ENCODE measurements at places on chromosomes 6 and 20. TPM values are rescaled to one million over a fixed set of nuclear protein-coding genes. Genes with fewer than 3 reads are reported as not detected.

SLC17A2 gene
- total RNA-seq = not detected

PAX1 gene
- total RNA-seq = not detected

GRCh38 chr6:166460473-166461437, 78.0 kb upstream of the MPC1 start:
- no peak for DNase-seq

DNA sequence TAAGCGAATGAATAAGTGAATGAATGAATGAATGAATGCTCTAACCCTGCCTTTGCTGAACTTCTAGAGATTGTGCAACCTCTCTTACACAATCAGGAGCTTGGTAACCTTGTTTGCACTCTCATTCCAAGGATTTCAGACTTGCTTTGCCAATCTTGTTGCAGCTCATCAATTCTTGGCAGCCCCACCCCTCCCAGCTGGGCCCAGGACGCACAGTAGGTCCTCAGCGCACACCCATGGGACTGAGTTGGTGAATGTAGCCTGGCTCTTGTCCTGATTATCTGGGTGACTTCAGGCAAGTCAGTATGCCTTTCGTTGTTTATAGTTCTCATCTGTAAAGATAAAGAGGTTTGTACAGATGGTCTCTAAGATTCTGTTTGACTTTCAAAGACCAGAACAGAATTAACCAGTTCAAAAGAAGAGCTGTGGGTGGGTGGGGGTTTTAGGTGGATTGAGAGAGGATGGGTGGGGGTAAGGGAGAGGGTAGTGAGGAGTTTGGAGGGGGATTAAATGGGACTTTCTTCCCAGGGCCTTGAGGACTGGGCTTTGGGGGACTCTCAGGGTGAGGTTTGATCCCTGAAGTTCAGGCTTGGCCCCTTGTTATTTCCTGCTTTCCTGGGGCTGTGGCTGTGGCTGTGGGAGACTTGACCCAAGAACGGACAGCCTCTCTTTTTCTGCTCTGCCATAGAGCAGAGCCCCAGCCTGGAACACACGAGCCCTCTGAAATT, 33.2 kb downstream of the VEGFA start:
- no peak for DNase-seq

DNA sequence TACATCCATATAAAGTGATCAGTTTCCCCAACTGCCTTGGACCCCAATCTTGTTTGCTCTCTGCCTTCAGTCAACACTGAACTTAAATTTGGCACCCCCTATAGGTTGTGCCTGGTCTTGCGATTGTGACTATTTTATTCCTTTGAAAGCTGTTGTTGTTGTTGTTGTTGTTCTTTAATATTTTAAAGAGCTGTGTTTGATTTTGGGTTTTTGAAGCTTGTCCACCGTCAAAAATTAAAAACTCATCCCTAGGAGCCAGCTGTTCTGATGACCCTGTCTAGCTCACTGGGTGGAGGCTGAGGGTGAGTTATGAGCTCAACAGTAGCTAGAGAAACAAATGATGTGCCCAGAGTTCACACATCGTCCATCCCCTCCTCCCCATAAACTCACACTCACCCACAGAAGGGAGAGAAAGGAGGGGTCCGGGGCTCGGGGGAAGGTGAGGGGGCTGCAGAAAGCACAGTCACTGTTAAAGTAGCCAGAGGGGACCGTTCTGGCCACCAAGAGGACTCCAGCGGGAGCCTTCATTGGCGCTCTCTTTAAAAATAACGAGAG, 4.0 kb downstream of the SIM1 start:
- no peak for DNase-seq

DNA sequence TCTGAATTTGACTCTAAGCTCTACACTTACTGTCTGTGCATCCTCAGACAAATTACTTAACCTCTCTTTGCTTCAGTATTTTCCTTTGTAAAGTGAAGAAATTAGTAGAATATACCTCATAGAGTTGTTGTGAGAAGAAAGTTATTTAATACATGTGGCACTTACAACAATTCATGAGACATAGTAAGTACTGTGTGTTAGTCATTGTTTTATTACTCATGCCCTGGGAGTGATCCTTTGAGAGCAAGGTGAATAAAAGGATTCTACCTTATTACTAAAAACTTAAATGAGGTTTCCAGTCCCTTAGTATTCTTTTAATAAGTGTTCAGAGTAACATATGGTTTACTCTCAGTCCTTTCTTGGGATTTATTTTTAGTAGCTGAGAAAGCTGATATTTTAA, 233.6 kb upstream of the MAP3K7 start:
- no peak for DNase-seq

DNA sequence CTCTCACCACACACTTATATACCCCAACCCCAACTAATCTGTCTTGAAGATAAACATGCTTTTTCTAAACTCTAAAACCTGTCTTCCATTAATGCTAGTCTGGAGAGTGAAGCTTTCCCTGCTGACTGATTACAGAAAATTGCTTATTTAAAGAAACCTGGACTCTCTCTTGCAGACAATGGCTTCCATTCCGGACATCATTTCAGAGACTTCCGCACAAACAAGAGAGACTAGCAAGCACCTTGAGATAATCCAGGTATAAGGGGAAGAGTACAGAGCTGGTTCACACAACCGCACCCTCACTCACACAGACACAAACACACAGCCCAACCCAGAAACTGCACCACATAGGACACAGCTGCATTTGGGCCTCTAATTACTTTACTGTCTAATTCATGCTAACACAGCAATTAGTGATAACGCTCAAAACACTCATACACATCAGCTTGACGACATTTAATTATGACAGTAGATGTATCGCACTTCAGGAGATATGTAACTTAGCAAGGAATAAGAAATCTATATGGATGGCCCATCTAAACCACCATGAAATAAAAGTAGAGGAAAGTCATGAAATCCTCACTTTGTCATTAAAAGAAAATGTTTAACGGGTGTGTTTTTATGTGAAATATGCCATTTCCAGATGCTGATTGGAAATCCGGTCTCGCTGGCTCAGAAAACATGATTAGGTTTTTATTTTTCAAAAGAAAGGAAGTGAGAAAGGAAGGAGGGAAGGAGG, 138.1 kb upstream of the JARID2 start:
- no peak for DNase-seq

GRCh38 chr6:3546121-3546520, 89.3 kb upstream of the SLC22A23 start:
- DNase-seq = no peak

GRCh38 chr6:27604986-27605385, 132.1 kb upstream of the ZNF184 start:
- DNase-seq = no peak

Measured in activated naive CD8-positive, alpha-beta T cell treated with anti-CD3 and anti-CD28 coated beads for 36 hours (primary cell).